Activated CD4-positive, alpha-beta T cell treated with anti-CD3 and anti-CD28 coated beads for 24 hours (primary cell): ENCODE measurements at places on chromosomes 2 and 18.
A peak's percentile ranks its signal among the peaks of the same experiment; 100 is the strongest.

DNA sequence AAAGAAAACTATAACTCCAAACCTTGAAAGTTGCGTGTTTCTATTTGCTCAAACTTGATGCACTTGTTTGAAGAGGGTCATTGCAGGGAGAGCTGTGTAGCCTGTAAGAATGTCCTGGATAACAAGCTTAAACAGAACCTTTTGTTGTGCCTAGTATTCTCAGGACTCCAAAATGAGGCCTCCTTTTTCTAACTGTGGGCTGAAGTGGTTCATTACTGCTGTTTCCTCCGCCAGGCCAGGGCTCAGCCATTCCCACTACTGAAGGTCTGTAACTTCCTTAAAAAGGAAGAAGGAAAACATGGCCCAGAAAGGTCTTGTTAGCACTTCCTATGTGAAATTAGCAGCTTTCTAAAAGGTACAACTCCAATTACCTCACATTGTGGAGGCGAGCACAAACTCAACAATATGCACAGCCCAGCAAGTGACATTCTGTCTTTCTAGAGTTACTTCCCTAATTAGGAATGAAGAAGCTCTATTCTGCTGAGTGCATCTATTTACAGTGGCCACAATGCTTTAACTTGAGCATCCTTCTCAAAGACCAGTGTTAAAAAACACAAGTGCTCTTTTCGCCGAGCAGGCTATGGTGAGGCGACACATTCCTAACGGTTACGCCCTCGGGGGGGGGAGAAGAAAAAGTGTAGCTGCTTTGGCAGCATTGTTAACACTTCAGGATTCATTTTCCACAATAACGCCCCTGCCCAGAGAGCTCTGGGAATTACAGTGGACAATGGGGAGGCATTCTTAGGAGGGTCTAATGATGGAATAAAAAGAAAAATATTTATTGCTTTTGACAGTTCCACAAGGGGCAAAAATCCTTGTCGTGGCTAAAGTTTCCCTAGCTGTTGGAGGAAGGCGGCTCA lies 136.9 kb upstream of the SIX3 start:
- DNase-seq = no peak

DNA sequence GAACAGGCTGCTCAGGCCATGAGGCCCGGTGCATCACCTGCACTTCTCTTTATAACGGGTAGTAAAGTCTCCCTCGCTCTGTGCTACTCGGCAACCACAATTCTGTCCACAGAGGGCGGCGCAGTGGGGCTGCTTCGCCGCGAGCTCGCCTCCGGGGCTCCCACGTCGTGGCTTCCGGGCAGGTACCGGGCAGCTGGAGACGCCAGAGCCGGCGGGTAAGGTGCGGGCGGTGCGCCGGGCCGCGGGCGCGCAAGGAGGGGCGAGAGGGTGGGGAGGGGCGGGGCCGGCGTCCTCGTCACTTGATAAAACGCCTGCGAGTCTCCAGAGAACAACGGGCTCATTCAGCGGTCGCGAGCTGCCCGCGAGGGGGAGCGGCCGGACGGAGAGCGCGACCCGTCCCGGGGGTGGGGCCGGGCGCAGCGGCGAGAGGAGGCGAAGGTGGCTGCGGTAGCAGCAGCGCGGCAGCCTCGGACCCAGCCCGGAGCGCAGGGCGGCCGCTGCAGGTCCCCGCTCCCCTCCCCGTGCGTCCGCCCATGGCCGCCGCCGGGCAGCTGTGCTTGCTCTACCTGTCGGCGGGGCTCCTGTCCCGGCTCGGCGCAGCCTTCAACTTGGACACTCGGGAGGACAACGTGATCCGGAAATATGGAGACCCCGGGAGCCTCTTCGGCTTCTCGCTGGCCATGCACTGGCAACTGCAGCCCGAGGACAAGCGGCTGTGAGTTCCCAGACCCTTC lies at the start of gene ITGA6:
ITGA6 (plus strand) TSS at position 331 of the 734 bp plus-strand sequence.
- DNase-seq = peak; percentile 60

- DNase-seq = no peak
Measured at GRCh38 chr18:7847357-7848053, 280.4 kb downstream of the PTPRM start.

DNA sequence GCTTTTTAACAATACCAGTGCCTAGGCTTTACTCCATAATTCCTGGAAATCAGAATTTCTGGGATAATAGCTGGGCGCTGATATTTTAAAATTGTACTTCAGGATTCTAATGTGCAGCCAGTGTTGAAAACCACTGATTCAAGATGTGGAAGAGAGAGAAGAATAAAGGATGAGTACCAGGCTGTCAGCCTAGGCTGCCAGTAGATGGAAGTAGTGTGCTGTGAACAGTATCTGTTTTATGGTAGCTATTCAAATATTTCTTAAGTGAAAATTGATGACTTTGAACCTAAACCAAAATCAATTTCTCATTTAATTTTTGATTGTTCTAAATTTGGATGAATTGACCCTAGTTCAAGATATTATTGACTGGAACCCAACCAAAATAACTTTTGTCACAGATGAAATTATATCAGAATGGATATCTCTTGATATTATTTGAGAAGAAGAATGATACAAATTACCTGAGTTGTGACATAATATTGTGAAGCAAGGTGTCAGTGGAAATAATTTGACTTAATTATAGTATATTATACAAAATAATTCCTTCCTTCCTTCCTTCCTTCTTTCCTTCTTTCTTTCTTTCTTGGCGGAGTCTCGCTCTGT lies 88.0 kb downstream of the COMMD1 start:
- DNase-seq = no peak

DNA sequence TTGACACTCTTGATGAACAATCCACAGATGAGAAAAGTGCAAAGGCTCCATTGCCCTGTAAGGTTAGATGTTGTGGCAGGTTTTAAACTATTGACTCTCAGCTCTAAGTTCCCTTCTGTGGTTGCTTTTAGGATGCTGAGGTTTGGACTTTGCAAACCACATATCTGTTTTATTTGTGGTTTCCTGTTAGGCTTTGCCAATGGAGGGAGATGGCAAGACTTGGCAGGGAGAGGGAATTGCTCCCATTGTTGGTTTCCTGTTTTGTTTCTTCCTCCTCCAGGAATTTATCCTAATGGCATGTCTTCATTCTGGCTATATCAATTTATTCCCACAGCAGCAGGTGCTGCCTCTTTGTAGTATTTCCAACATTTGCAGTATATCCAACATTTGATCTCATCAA lies 772.3 kb downstream of the LRRTM4 start:
- DNase-seq = no peak

DNA sequence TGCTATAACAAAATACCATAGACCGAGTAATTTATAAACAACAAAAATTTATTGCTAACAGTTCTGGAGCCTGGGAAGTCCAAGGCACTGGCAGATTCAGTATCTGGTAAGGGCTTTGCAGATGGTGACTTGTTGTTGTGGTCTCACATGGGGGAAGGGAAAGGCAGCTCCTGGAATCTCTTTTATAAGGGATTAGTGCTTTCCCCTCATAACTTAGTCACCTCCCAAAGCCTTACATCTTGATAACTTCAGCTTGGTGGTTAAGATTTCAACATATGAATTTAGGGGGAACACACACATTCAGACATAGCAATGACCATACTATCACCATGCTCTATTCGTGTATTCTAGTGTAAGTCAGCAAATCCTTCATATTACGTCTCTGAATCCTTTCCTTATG lies 447.6 kb upstream of the TCF4 start:
- no peak for DNase-seq

DNA sequence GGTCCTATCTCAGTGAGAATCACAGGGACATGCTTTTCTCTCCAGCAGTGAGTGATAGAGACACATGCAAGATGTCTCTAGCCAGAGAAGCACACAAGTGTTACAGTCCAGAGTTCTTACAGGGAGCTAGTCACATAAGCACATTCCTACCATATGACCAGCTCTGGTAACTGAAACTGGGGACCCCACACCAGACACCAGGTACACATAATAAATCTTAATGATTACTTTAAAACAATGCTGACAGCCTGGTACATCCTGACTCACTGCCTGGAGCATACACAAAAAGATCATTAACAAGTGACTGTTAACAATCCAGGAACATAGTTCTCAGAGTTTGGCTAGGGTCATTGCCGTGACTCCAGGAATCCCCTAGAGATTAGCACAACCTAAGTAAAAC lies 53.6 kb downstream of the GALNT1 start:
- no peak for DNase-seq

DNA sequence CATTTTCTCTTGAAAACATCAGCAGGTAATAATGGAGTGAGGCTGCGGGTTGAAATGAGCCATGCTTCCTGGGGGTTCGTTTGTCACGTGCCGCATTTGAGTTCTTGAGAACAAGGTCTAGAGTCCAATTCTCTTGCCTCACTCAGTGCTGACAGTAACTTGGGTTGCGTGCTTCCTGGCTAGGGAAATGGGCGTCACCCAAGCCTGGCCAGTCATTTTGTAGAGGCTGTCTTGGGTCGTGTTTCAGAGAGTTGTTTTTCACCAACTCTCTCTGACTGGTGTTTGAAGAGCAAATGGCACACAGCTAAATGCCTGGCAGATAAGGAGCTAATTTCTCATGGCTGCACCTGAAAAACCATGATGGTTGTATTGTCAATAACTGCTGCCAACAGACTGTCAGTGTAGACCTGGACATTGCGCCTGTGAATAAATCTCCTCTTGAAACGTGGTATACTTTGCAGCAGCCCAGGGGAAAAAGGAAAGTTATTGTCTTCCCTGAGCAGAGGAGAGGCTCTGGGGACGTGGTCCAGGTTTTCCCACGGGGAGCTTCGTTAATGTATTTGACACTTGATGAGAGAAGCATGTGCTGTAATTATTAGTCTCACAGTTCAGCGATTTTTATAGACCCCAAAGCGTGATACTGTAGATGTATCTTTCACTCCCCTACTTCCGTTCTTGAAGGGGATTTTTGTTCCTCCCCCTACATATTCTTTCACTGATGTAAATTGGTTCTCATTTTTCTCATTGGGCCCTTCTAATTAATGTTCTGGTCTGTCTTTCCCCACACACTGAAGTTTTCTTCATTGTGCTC lies 196.0 kb downstream of the FHOD3 start:
- DNase-seq = no peak

GRCh38 chr18:3605954-3606443 lies 156.0 kb downstream of the TGIF1 start:
- DNase-seq = no peak

DNA sequence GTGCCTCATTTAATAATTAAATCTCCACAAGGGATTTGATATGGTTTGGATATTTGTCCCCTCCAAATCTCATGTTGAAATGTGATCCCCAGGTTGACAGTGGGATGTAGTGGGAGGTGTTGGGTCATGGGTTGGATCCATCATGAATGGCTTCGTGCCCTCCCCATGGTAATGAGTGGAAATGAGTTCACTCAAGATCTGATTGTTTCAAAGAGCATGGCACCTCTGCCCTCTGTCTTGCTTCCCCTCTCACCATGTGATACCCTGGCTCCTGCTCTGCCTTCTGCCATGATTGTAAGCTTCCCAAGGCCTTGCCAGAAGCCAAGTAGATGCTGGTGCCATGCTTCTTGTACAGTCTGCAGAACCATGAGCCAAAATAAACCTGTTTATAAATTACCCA lies 15.0 kb upstream of the RAB27B start:
- DNase-seq = no peak

DNA sequence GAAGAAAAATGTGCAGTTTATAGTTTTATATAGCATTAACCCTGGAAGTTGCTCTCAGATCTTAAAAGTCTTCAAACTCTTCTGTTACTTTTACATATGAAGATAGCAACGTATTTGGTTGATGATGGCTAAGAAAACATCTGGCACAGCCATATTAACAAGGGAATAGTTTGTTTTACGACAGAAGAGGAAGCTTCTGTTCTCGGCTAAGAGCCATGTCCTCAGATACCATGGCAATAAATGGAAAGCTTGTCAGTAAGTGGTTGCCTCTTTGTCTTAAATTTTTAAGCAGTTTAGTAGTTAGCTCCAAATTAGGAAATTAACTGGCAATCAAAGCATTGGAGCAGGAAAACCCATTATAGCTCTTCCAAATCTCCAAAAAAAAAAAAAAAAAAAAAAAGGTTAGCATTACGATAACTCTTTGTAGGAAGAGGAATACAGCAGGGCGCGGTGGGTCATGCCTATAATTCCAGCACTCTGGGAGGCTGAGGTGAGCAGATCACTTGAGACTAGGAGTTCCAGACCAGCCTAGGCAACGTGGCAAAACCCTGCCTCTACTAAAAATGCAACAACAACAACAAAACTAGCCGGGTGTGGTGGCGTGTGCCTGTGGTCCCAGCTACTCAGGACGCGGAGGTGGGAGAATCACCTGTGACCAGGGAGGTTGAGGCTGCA lies 4.5 kb upstream of the STON1 start:
- no peak for DNase-seq

- DNase-seq = no peak
Measured at GRCh38 chr2:102342888-102343287, 12.7 kb upstream of the IL18R1 start.

DNA sequence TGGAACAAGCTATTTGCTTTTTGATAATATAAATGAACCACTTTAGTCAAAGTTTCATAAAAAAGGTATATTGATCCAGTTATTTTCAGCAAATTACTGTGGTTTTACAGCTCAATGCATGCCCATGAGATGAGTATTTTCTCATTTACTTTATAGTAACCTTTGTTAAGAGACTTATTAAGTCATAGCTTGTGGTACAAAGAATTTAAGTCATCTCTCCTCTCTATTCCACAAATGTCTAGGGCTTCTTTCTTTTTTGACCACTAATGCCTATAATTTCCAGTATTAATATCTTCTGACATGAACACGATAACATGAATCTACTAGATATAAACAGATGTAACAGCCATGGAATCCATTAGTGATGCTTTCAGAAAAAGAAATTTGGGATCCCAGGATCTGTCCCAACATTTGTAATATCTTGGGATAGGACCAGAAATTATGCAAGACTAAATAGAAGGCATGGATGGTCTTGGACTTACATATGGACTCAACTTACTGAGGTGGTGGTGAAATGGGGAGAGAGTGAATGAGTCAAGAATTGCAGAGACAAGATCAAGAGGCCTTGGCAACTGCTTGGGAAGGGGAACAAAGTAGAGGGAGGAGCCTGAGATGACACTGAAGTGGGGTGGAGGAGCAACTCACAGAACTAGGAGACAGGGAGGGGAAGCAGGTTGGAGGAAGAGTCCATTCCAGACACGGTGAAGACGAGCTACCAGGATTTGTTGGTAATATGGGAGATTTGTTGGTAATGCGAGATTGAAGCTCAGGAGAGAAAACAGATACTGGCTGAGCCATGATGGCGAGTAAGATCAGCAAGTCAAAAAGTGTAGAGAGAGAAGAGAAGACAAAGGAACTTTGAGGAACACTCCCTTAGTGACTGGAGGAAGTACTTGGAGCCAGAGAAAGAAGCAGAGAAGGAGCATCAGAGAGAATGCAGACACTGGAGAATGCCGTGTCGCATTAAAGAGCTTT lies 42.4 kb upstream of the KDM3A start:
- no peak for DNase-seq

DNA sequence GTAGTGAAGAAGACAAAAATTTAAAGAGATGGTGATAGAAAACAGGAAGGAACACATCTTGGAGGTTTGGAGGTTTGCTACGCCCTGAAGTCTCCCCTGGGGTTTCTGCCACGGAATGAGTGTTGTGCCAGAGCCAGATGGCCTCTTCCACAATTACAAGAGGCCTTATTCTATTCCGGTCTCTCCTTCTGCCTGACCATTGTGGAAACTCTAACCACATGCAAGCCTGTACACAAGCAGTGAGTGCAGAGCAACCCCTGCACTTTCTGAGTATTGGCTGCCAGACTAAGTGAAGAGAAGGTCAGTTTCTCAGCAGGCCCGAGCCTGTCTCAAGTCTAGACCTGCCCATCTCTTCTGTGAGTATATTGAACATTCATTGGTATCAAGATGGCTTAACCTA lies 22.7 kb upstream of the MYO1B start:
- DNase-seq = no peak

GRCh38 chr2:121372082-121372481 lies 87.1 kb upstream of the TFCP2L1 start:
- DNase-seq = no peak
